Stimulated activated CD4-positive, alpha-beta T cell treated with anti-CD3 and anti-CD28 coated beads, TNF-alpha, amount 100 ng/mL, for 4 hours (primary cell): ENCODE measurements at places on chromosomes 11 and 22.

GRCh38 chr11:131486937-131487635, 116.7 kb downstream of the NTM start:
- no peak for DNase-seq

GRCh38 chr11:74784234-74784633, 35.6 kb downstream of the RNF169 start:
- DNase-seq = no peak

- DNase-seq = no peak
Measured at GRCh38 chr11:128862908-128863660, 4.0 kb downstream of the KCNJ1 start.

DNA sequence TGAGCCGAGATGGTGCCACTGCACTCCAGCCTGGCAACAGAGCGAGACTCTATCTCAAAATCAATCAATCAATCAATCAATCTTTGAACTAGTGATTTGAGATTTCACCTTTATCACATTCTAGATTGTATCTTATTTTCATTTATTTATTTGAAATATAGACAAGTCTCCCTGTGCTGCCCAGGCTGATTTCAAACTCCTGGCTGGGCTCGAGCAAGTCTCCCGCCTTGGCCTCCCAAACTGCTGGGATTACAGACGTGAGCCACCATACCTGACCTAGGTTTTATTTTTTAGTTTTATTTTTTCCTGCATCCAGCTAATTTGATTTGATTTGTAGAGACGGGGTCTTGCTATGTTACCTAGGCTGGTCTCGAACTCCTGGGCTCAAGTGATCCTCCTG, 17.1 kb downstream of the F2 start:
- DNase-seq = no peak

DNA sequence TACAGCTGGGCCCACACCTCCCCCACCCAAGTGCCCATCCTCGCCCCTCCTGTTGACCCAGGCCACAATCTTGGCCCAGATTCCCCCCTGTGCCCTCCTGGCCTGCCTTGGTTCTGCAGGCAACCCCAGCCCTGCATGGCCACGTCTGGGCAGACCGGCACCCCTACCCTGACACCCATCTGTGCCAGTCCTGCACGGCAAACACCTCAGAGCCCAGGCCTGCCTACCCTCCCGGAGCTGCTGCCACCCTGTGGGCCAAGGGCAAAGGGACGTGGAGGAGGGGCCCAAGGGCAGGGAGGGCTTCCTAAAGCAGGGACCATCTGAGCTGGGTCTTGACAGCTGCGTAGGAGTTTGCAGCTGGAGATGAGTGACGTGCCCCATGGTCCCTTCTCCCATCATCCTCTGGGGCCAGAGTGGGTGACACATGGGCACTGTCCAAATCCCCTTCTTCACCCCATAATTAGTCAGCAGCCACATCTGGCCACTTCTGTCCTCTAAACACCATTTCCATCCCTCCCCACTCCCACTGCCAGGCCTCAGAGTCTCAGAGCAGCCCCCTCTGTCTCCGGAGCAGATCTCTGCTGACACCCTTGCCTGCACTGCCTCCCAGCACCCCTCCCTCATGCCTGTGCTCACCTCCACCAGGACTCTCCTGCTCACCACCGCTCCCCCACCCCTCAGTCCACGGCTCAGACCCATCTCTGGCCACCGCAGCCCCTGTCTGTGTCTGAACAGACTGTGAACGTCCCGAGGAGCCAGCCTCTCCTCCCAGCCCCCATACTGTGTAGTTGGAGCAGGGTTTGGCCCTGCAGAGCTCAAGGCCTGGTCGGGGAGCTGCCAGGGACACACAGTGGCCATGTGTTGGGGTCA, 35.6 kb upstream of the PPARA start:
- DNase-seq = no peak

- DNase-seq = no peak
Measured at GRCh38 chr11:74449369-74449931, 17.9 kb downstream of the KCNE3 start.

- DNase-seq = no peak
Measured at GRCh38 chr11:65554057-65554818, 3.9 kb downstream of the LTBP3 start.

- DNase-seq = no peak
Measured at GRCh38 chr11:7578276-7578955, 64.6 kb downstream of the PPFIBP2 start.

DNA sequence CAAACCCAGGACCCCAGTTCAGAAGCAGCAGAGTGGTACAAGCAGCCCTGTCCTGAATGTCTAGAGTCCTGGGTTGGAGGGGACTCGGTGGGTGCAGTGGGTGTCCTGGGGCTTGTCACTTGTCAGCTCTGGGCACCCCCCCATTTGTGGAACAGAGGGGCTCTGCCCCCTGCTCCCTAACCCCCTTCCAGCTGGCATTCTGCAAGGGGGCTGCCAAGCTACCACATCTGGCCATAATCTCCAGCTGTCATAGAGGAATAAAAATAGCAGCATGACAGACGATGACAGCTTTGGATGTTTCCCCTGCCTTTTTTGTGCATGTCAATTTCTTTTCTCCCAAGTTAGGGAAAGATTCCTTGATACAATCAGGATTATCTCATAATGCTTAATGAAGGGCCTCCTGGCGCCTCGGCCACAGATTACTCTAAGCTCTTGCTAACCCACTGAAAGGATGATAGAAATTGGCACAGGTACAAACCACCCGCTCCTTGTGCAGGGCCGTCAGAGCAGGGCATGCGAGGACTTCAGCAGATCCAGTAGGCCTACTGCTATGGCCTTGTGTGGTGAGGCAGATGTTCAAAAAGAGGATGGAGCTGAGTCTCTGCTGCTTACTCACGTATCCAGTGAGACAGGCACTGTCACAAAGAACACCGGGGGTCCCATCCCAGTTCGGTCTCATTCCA, 83.0 kb downstream of the ISX start:
- no peak for DNase-seq

DNA sequence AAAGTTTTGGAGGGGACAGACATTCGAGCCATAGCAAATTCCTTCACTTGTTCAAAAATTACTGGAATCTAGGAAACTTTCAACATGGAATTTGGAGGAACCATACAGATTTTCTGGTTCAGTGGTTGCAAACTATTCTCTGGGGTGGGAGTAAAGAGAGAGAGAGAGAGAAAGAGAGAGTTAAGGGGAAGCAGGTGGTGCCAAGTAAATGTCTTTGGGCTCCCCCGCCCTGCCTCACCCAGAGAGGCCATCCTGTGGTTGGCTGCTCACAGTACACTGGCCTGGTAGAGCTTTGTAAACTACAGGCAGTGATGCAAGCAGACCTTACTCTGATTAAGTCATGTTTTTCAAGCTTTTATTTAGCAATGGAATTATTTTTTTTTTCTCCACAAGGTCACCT, 82.6 kb downstream of the ADAMTS15 start:
- DNase-seq = no peak

GRCh38 chr11:65584723-65585171, 8.9 kb downstream of the EHBP1L1 start:
- no peak for DNase-seq
